ENCODE measurements at places on chromosomes 11 and 22.
A peak's percentile ranks its signal among the peaks of the same experiment; 100 is the strongest.

DNA sequence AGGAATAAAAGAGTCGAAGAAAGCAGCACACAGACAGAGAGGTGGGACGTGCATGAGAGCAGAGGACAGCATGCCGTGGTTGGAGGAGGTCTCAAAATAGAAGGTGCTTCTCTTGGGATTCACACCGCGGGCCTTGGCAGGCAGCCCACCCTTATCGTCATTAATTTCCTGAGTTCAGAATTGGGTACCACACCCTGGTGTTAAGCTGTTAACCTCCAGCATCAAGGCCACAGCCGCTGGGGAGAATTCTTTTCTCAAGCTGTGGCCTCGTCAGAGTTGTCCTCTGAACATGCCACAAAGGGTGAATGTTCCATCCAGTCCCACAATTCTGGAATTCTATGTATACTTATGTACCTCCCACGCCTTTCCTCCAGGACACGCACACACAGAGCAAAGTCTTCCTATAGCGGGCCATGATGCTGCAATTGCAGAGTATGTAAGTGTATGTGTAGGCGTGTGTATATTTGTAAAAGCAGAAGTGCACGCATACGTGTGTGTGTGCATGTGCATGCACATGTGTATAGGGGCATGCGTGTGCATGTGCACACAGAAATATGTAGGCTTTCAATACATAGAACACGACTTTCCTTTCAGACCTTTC, 39.0 kb downstream of the ADAMTS8 start:
- no peak for DNase-seq

- no peak for DNase-seq
These were observed 8.2 kb downstream of the GGT5 start for GRCh38 chr22:24236656-24237055.

DNA sequence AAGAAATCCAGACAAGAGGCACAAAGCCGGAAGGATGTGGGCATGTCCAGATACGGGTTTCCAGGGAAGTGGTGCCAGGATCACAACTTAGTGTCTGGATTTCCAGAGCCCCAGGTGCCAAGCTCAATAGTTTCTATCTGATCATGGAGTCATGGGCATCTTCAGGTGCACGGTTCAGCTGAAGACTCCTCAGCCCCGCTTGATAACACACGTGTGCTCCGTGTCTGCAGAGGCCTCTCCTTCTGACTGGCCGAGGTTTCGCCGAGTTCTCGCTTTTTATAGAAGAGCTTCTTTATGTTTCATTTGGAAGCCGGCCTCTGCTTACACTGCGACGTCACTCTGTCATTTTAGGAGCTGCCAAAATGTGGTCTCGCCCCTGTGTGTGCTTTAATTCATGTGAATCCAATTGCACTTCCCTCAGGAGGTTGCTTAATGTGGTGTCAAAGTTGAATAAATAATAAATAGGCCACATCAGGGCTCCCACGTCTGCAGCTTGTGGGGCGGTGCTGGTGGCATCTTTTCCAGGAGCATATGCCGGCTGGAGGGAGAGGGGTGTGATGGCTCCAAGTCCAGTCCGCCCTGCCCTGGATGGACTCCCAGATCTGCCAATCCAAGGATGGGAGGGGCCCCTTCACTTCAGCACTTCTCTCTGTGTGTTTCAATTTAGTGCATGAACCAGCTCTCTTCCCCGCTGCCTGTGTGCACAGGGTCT, 1410.8 kb downstream of the TBC1D22A start:
- DNase-seq = no peak

- DNase-seq = no peak
These were observed 34.7 kb downstream of the ADAMTS15 start for GRCh38 chr11:130483124-130483523.

DNA sequence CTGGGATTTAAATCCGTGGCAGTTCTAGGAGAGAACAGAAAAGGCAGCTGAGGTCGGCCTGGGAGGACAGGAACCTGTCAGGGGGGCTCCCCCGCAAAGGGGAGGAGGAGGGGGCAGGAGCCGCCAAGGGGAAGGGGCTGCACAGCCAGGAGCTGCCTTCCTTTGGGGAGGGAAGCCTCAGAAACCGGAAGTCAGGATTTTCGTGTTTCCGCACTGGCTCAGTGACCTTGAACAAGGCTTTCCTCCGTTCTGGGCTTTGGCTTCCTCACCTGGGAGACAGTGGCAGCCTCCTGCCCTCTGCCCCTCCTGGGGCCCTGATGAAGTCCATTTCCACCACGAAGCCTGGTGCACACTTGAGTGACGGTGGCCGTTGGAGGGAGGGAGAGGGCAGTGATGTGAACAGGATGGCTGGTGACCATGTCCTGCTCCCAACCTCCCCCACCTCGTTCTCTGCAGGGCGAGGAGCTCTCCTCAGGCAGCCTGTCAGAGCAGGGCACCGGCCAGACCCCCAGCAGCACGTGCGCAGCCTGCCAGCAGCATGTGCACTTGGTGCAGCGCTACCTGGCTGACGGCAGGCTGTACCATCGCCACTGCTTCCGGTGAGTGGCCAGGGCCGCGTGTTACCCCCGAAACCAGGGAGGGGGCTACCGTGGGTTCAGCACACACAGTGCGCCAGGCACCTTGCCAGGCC, 12.6 kb downstream of the MICALL1 start:
- no peak for DNase-seq

DNA sequence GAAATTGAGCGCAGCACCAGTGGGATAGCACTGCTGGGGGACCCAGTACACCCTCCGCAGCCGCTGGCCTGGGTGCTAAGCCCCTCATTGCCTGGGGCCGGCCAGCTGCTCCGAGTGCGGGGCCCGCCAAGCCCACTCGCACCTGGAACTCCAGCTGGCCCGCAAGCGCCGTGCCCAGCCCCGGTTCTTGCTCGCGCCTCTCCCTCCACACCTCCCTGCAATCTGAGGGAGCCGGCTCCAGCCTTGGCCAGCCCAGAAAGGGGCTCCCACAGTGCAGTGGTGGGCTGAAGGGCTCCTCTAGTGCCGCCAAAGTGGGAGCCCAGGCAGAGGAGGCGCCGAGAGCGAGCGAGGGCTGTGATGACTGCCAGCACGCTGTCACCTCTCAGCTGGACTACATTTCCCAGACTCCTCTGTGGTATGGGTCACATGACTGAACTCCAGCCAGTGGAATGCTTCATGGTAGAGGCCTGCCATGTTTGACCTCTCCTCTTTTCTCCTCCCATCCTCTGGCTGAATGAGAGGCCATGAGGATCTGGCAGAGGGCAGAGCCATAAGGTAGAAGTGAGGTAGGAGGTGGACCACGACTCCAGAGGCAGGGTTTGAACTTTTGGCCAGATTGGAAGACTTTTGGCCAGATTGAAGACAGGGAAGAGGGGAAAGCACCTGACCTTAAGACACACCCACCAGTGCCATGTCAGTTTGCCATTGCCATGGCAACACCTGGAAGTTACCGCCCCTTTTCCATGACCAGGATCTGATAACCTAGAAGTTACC, 6.2 kb downstream of the MRGPRD start:
- DNase-seq = peak; percentile 12

DNA sequence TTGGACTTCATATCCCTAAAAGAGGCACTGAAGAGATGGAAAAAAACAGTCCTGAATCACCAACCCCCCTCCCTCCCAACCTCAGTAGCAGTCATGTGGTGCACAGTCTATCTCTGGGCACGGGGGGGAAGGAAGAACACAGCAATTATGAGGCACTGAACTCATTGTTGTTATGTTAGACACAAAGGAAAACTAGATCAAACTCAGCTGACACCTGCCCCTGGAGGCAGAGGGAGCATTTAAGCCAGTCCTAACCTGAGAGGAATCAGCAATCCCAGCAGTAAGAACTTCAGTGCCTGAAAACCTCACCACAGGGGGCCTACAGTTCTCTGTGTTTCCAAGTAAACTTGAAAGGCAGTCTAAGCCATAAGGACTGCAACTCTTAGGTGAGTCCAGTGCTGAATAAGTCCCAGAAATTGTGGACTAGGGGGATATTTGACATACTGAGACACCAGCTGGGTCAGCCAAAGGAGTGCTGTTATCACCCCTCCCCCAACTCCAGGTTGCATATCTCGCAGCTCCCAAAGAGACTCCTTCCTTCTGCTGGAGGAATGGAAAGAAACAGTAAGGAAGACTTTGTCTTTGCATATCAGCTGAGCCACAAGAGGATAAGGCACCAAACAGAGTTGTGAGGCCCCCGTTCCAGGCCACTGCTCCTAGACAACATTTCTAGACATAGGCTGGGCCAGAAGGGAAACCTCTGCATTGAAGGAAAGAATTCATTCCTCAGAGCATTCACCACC, 72.5 kb downstream of the GLYATL1 start:
- DNase-seq = no peak

- no peak for DNase-seq
These were observed 9.5 kb upstream of the DKK3 start for GRCh38 chr11:12017865-12018453.

DNA sequence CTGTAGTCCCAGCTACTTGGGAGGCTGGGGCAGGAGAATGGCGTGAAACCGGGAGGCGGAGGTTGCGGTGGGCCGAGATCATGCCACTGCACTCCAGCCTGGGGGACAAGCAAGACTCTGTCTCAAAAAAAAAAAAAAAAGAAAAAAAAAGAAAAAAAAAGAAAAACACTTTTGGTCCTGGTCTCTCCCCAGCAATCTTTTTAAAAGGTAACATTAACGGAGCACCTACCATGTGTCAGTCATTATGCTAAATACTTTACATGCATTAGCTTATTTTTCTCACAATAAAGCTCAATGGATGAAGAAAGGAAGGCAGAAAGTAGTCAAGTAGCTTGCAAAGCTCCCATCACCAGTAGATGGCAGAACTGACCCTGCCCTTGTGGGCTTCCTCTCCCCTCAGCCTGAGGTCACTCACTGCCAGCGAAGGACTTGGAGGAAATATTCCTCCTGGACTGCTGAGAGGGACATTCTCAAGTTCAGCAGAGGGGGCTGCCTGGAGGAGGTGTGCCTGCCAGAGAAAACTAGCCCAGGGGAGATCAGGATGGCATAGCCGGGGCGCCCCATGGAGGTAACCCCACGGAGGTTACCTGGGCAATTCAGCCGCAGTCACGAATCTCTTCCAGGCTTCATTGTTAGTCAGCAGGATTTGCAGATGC, 15.5 kb downstream of the APOL3 start:
- DNase-seq = no peak

GRCh38 chr22:21998595-21999247, 16.1 kb upstream of the TOP3B start:
- DNase-seq = no peak

GRCh38 chr11:102666331-102666957, 39.1 kb downstream of the MMP27 start:
- peak; percentile 7 for DNase-seq

GRCh38 chr11:12157241-12157661, 46.9 kb downstream of the MICAL2 start:
- no peak for DNase-seq

DNA sequence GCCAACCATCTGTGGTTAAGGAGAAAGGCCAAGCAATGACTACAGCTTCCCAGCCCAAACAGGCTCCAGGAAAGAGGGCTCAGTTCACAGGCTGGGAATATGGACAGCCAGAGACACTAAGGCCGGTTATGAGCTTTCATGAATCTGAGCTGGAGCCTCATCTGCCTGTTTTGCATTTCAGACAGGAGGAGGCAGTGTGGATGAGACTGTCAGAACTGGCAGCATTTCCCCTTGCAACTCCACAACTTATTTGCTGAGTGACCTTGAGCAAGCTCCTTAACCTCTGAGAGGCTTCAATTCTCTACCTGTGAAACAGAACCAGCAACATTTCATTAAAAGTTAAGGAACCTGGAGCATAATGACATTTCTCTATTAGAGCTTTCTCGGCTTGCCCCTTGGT, 264.0 kb downstream of the ETS1 start:
- no peak for DNase-seq

DNA sequence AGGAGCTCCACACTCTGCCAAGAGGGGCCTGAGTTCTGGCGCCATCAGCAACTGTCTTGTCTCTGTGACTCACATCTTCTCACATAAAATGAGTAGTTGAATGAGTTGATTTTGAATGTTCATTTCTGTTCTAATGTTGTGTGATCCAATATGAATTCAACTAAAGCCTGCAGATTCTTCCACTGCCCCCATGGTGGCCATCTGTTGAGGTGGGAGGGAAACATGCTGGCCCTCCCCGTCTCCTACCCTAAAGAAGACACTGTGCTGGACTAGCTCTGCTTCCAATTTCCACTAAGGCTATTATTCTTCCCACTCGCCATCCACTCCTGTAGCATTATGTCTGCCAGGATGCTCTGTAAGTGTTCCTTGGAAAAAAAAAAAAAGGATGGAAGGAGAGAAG, 555.6 kb upstream of the LARGE1 start:
- no peak for DNase-seq

- DNase-seq = no peak
These were observed 138.0 kb downstream of the TRPC6 start for GRCh38 chr11:101445761-101446160.

DNA sequence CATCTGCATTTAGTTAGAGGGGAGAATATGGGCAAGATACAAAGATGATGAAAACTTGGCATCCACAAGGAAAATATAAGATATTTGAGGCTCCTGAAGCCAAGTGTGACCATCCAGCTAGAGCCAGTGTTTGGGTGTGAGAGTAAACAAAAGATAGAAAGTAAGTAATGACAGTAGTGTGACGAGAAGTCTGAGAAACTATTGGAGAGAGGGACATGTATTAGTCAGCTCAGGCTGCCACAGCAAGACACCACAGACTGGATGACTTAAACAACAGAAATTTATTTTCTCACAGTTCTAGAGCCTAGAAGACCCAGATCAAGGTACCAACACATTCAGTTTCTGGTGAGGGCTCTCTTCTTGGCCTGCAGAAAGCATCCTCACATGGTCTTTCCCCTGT, 6.4 kb upstream of the CCKBR start:
- DNase-seq = no peak

DNA sequence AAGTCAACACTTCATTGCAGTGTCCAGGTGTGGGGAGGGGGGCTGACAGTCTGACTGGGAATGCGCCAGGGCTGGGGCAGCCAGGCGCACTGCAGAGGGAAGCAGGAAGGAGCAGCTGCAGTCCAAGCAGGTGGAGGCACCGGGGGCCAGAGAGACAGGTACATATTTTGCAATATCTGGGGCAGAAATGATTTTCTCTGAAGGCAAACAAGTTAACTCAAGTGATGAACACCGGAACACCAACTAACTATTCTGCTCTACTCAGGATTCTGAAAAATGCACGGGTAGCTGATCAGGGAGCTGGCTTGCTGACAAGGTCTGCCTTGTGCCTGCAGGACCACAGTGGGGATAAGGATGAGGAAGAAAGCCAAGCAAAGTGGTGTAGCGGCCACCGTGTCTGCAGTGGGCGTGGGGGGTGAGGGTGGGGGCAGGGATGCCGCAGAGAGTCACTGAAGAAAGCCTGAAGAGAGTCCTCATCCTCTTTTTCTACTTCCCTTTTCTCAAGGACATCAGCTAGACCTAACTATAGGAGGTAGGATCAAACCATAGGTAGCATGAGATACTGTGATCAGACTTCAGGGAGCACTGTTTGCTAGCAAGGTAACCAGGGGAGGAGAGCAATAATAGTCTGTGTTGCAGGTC, 83.4 kb downstream of the SCN3B start:
- no peak for DNase-seq

- no peak for DNase-seq
These were observed 12.4 kb downstream of the POU2AF3 start for GRCh38 chr11:111310723-111311122.
